GM20000 (cell line): ENCODE measurements at places on chromosomes 13 and 19.

DNA sequence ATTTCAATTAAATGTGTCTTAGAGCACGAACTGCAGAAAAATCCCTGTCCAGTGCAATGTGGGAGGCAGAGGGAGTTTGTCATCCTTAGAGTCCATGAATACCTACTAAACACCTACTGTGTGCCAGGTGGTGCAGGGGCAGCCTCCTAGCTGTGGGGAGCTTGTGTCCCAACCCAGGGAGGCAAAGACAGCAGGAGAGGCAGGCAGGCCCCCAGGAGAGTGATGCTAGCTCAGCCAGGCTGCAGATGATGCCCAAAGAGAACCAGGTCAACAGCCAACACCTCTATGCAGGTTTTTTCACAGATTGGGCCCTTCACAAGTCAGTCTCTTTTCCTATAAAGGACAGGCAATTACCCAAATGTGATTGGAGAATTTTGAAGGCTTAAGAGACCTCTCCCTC lies 108.2 kb upstream of the UQCRFS1 start:
- no peak for DNase-seq

DNA sequence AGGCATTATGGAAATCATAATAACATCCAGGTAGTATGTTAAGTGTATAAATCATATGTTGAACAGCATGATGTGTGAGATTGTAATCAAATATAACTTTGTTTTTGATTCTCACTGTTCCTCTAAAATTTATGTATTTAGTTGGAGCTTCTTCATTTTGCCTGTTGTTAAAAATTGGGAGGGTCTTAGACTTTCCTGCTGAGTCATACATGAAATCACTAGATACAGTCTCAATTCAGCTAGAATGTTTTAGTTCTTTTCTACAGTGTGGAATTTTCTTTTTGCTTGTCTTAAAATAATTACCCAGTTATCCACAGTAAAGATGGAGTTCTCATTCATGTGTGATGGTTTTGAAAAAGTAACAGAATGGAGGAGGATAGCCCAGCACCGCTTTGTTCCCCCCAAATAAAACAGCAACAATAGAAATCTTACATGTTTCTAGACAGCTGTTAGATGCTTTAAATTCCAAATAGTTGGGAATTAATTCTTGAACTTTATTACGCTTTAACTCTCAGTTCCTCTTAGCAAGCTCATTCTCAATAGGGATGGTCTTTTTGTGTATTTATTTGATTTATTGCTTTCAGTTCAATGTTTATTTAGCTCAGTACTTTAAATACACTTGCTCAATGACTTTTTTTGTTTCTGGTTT lies 109.5 kb downstream of the PDS5B start:
- no peak for DNase-seq

DNA sequence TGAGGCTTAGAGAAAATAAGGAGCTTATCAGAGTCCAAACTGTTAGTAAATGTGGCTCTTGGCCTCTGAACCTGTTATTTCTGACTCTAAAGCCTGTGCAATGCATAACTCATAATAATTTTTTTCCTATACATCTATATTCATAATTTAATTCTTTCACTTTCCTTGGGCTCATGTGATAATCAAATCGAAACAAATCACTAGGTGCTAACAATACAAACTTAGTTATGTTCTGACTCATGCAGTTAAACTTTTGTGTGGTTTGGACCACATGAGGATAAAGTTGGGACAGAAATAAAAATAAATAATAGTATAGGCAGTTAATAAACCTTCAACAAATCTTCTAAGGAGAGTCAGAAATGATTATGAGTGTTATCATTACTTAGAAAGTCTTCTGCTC lies 1629.0 kb downstream of the OLFM4 start:
- DNase-seq = no peak

DNA sequence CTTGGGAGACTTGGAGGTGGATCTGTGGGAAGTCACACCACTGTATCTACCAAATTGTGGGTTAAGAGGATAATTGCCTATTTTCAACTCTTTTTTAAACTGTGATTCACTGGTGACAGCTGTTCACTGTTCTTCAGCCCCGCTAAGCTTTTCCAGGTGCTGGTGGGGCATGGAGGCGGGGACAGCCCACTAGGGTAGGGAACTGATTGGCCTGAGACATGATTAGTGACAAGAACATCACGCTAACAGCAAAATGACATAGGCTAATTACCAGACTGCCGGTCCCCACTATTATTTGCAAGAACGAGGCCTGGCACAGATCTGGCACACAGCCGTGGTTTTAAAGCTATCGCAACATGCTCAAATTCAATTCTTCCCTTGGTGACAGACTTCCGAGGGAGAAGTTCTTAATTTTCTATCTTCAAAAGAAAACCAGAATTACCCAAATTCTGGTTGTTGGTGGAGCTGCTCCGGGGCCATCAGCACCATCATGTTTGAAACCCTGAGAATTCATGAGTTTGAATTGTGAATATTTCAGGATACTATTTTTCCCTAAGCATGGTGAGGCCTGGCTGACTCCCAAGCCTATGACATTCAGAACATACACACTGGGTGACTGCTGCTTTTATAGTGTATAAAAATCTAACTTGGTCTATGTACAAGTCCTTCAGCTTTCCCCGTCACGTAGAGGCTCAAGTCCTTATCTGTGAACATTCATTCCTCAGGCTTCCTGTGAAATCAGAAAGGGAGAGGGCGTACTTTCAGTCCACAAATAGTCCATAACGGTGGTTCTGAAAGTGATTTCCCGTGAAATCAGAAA lies 17.9 kb downstream of the DOCK9 start:
- DNase-seq = no peak

DNA sequence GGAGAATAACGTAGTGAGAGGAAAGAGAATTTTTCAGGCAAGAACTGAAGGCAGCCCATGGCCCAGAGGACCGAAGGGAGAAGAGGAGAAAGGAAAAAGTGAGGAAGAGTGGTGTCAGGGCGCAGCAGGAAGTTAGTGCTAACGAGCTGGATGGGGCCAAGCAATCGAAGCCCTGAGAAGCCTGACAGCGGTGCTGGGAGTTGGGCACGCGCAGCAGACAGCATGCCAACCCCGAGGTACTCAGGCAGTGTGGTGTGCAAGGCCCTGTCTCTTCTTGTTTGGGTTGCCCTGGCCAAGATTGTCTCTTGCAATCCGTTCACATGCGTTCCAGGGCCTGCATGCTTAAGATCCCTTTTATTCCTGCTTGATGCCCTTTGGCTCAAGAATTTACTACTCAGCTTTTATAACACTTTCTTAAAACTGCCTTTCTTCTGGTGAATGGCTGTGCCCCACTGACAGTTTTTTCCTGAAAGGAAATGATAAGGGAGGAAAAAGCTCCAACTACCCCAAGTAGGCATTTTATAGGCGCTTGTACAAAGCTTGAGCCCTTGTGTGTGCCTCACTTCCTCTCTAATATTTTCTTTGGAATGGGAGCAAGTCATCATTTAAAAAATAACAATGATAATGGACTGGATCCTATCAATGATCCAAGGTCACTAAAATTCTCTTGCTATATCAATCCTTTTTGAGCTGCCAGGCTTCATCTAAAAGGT lies 115.4 kb downstream of the FLT1 start:
- no peak for DNase-seq

DNA sequence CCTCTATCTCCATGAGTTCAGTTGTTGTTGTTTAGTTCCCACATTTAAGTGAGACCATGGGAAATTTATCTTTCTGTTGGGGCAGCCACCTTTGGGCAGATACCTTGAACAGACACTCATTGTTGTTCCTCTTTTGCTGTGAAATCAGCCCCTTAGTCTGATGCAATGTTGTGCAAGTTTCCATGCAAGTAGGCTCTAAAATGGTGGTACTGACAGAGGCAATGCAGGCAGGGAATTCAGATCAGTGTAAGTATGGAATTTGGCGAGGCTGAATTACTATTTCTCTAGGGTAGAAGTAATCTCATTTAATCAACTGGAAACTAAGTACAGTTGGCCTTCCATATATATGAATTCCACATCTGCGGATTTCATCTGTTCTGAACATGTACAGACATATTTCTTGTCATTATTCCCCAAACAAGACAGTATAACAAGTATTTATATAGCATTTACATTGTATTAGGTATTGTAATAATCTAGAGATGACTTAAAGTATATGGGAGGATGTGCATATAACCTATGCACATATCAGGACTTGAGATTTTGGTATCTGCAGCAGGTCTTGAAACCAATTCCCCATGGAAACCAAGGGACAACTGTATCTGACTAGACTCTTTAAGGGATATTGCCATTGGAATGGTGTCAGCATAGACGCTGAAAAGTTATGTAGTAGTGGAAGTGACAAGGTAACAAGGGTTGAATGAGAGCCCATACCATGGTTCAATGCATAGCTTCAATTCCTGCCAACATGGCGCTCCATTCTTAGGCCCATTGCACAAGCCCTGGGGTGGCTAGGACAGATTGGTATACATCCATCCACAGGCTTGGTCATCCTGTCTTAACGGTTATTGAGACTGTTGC lies 281.5 kb upstream of the HTR2A start:
- no peak for DNase-seq

GRCh38 chr19:7864690-7865074 lies 9.5 kb downstream of the PRR36 start:
- DNase-seq = no peak

- no peak for DNase-seq
Measured at GRCh38 chr13:77807431-77808135, 110.1 kb downstream of the SLAIN1 start.
